ENCODE measurements at places on chromosomes 16 and 17.

DNA sequence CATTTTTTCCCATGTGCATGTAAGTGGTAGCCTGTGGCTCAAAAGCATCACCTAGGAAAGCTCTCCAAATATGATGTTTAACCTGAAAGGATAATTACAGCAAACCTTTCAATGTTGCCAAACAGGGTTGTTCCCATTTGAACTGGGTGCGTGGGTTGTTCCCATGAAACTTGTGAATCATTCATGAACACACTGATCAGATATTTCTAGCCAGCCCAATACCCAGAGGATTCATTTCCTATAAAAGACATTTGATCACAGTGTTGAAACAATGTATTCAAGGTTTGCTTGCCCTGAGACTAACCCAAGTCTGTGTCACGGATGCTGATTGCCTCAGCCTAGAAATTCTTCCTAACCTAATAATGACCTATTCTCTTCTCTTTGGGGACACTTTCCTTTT is 12.9 kb downstream of the KRT39 start:
- DNase-seq: no peak

DNA sequence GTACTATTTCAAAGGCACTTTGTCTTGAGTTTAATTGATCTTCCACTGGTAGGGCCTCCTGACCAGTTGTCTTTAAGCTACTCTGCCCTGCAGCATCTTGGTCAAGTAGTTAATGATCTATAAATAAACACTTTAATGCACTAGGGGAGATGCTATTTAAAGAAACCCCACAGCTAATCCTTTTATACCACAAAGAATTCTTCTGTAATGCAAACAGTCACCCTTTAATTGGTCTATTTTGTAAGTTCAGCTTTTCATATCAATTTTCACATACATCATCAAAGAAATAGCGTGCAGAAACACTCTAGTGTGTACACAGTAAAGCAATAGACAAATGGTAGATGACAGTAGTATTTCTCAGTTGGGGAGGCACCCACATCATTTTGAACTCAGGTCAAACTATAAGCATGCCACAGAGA is 70.3 kb downstream of the PMP22 start:
- no peak for DNase-seq

DNA sequence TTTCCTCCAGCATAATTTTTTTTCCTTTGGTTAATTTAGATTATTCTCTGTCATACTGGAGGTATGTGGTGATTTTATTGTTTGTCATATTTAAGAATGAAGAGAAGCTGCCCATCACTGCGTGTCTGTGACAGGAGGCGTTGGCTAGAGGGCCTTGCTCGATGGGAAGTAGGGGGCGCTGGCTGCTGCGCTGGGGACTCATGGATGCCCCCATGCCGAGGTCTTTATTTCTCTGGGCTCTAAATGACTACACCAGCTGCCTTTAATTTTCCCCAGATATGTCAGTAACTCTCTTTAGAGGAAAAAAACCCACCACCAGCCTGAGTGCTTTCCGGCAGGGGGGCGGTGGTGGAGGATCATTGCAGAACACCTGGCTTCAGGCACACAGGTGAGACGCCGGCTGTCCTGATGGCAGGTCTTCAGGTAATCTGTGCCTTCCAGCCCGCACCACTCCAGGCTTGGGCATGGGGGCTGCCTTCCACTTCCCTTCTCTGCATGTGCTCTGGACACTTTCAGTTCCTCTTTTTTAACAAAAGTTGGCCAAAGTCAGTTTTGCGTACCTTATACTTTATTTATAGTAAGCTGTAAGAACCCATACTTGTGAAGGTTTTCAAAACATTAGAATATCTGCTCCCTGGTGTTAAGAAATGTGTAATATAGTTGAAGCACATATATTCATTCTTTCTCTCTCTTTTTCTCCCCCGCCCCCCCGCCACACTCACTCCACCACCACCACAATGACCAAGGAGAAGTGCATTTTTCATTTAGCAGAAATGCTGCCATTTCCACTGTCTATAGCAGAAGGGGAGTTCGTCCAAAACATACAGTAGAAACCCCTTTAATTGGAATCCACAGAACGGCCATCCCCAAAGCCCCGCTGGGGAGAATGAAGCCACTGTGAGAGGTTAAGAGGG is 192.7 kb downstream of the RPTOR start:
- DNase-seq: no peak

GRCh38 chr17:4559966-4560365 is 411 bp downstream of the GGT6 start:
- DNase-seq: no peak

GRCh38 chr16:1963806-1964505 is 670 bp downstream of the RPS2 start:
- no peak for DNase-seq

DNA sequence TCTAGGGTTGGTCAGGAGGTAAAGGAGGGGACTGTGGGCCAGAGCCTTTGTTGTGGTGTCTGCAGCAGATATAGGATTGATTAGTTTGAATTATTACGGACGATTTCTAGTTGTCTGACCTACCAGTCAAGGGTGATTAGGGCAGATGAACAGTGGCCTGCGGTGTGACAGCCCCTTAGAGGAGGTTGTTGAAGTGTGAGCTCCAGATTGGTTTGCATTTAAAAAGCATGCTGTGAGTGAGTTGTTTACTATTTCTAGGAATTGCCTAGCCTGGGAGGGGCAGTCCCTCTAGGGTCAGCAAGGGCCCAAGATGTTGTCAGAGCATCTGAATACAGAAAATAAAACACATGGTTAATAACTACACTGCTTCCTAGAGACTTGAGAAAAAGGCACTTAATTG is 108.8 kb downstream of the ARHGAP44 start:
- DNase-seq: no peak
